NCI-H774 (cell line): ENCODE measurements at places on chromosomes 5 and 9.
A peak's percentile ranks its signal among the peaks of the same experiment; 100 is the strongest.

GRCh38 chr5:138334867-138335447 is 3.1 kb upstream of the FAM53C start:
- no peak for DNase-seq

DNA sequence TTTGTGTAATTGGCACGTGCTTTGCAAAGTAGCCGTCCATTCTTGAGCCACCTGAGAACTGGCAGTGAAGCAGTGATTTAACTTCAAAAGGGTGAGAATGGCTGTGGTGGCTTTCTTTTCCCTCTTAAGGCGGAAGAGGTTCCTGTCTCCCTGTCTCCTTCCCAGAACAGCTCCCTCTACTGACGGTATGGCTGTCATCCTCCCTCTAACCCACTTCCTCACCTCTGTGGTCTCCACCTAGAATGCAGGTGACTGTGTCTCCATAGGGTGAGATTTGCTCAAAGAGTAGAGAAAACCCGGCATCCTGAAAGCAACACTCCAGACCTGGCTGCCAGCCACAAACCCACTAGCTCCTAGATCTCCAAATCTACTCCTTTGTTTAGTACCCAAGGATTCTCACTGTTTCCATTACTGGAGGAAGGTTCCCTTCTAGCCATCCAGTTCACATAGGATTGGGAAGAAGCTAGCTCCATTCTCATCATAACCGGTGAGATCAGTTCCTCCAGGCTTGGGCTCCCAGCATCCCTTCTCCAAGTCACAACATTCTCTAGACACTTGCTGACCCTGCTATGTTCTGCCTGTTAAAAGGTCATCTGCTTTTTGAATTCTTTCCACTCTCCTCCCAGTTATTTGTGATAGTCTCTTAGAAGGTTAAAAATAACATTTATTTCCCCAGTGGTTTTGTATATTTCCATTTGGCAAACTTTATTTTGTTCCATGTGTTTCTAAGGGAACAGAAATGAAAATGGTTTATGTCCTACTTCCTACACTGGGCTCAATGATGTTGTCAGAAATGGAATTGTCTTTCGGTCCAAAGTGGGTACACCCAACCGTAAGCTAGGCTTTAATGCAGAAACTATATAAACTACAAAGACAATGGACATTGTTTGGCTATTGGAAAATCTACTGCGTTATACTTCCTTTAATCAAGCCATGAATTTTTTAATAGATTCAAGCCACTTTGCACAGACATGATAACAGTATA is 269.4 kb downstream of the CWC27 start:
- no peak for DNase-seq

DNA sequence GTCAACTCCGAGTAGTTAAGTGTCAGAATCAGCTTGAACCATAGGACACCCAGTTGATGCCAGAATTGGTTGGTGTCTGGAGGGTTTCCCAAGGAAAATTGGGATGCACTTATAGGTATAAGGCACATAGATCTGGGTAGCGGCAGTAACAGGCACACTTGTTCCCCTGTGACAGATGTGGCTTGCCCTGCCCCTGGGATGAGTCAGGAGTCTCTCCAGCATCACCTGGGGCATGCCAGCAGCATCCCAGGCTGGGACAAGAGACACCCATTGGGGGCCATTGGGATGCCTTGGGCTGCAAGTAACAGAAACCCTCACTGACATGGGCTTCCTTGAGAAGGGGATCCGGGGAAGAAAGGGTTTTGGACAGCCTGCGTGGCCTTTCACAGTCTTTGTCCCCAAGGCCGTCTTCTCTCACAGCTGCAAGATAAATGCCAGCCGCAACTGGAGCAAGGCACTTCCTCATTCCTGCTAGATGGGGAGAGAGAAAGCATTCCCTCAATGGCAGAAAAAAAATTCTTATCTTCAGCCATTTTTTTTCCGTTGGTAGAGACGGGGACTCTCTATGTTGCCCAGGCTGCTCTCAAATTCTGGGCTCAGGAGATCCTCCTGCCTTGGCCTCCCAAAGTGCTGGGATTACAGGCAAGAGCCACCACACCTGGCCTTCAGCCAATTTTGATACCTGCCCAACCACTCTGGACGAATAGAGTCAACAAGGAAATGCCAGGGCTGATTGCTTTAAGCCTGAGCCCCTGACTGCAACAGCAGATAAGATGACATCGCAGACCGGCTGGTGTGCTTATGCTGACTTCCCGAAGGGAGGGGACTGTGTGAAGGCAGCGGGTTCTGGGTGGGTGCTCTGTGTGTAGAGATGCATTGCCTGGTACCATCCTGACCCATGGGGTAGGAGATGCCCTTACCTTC is 13.3 kb upstream of the RNF130 start:
- peak; percentile 81 for DNase-seq

- no peak for DNase-seq
Observed at GRCh38 chr9:20138116-20138515, 349.3 kb upstream of the SLC24A2 start.

GRCh38 chr9:37191403-37192089 is 71.2 kb downstream of the ZCCHC7 start:
- DNase-seq = no peak
